Osteoblast (primary cell): ENCODE measurements at places on chromosomes 1 and 21. TPM values are rescaled to one million over a fixed set of nuclear protein-coding genes. Genes with fewer than 3 reads are reported as not detected.
A peak's percentile ranks its signal among the peaks of the same experiment; 100 is the strongest.

DNA sequence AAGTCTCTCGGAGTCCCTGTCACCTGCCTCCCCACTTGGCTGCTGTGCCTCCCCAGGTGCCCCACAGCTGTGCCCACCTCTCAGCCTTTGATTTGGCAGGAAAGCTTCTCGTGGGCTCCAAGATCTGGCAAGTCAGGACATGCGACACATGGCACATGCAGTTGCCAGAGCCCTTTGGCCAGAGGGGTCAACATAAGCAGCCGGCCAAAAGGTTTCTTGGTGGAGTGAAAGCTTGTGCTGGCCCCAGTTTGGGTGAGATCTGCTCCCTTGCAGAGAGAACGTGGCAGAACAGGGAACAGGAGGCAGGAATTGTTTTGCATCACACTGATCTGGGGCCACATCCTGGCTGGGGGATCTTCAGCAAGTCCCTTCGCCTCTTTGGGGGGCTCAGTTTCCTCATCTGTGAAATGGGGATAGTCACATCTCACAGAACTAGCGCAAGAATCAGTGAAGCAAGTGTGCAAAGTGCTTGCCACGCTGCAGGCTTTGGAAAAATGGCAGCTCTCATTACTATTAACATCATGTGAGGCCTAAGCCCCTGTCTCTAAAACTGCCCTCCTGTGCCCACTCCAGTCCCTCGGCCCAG lies 232.6 kb downstream of the TRABD2B start:
- peak; percentile 9 for DNase-seq

LINGO4 gene
- total RNA-seq: not detected in 2 replicates

GRCh38 chr1:54273795-54274163 lies 73.8 kb downstream of the MRPL37 start:
- no peak for DNase-seq

DNA sequence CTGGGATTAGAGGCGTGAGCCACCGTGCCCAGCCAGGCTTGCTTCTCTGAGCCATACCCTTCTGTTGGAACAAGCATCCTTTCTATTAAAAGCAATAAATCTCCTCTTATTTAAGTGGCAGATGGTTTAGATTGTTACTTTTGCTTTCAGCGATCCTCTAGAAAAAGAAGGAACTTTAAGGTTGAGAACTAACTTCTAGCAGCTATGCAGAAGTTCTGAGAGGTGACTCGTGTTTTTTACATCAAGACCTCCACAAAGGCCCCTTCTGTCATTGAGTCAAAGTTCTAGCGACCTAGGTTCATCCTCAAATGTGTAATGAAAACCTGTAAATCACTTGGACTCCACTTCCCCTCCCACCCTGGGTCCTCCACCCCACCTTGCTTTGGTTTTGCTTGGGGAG lies 30.8 kb downstream of the PLEKHO1 start:
- no peak for DNase-seq

PTGS2 gene
- total RNA-seq: 3.3 and 3.8 TPM in 2 replicates

S100B gene
- 0.29 and 1.4 TPM in 2 replicates for total RNA-seq

RPL22 gene
- total RNA-seq: 93.0 and 99.3 TPM in 2 replicates

DNA sequence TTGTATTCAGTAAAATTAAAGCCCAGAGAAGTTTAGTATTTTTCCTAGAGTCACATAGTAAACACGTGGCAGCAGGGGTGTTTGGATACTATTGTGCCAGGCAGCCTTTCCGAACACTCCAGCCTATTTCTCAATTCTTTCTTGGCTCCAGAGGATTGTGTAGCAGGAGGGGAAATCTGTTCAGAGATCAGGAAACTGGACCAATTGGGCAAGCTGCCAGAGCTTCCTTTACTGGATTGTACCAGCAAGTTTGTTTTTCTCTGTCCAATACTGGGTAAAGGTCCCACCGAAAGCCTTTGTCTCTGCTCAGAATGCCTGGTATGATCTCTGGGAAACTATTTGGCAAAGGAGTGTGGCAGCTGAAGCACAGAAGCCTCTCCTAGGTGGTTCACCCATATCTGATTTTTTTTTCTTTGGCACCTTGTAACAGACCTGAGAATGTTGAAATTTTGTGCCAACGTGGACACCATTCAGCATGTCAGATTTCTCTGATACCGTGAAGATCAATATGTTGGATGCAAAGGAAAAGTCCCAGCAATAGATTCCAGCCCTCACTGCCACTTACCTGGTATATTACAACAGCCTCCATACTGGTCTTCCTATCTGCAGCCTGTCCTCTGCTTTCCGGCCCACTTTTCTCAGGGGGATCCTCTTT lies 126.2 kb downstream of the FGGY start:
- DNase-seq: no peak

GRCh38 chr1:114750780-114751179 lies 7.0 kb downstream of the CSDE1 start:
- no peak for DNase-seq

CRYAA gene
- total RNA-seq: not detected in 2 replicates

GRCh38 chr1:15472587-15472986 lies 3.3 kb upstream of the CELA2B start:
- DNase-seq: no peak

- DNase-seq: no peak
These were observed 446.8 kb upstream of the PLXNA2 start for GRCh38 chr1:208691012-208691411.

GRCh38 chr1:167447521-167448136 lies 70.7 kb downstream of the CD247 start:
- DNase-seq: peak; percentile 15

MAP1LC3C gene
- under 0.01 and 0.29 TPM in 2 replicates for total RNA-seq

DNA sequence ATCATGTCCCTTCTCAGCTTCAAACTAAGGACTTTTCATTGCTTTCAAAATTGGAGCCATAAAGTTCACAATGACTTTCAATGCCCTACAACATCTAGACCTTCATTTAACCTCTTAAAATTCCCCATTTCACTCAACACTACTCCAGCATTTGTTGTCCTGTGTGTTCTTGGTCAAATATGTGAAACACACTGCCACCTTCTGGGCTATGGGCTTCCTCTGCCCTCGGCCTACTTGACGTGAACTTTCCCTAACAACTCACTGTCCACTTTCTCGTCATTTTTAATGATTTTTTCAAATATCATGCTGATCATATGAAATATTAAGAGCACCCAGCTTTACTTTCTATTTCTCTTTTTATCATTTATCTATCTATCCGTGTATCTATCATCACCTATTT lies 2018.4 kb downstream of the NCAM2 start:
- DNase-seq: no peak

TDRD10 gene
- total RNA-seq: not detected in 2 replicates

FCGR2B gene
- total RNA-seq: 0.36 TPM in 1 of 2 replicates, not detected in the other

GRCh38 chr1:34975771-34976170 lies 9.4 kb downstream of the TMEM35B start:
- DNase-seq: no peak

ASB17 gene
- total RNA-seq: not detected in 2 replicates

DNA sequence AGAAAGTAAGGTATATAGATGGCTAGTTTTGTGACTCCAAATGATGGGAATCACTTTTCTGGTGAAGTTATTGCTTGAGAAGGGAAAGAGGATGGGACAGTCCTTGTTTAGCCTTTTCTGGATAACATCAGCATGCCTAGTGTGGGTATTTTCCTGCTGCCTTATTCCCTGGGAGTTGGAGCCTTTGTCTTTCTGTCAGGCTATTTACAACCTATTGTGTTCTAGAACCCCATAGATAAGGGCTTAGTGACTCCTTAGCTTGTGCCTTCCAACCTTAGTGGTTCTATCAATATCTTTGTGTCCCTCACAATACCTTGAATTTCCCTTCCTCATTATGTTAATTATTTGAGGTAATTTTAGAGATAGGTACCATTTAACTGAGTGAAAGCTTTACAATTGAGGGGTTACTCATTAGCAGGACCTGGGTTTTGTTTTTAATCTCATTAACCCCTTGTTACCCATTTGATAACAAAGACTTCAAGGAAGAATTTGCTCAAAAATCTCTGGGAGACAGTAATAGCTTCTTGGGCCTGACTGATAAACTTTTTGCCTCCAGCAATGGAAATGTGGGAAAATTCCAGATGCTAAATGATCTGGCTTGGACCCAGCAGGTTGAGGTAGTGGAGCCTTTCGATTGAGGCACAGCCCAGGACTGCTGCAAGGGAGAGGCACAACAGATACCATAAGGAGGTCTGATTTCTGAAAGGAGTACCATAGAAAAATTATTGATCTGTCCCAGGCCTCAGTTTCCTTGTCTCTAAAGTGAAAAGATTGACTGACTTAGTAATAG lies 49.0 kb downstream of the CACHD1 start:
- DNase-seq: no peak

- DNase-seq: no peak
These were observed 7.6 kb downstream of the APOBEC4 start for GRCh38 chr1:183645531-183645930.

DNA sequence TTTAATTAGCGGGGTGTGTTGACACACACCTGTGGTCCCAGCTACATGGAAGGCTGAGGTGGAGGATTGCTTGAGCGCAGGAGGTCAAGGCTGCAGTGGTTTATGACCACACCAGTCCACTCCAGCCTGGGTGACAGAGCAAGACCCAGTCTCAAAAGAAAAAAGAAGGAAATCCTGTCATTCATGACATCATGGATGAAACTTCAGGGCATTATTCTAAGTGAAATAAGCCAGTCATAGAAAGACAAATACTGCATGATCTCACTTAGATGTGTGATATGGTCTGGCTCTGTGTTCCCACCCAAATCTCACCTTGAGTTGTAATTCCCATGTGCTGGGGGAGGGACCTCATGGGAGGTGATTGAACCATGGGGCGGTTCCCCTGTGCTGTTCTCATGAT lies 82.6 kb downstream of the MT1HL1 start:
- DNase-seq: no peak

GRCh38 chr1:27752360-27752759 lies 20.7 kb upstream of the STX12 start:
- DNase-seq: no peak

ZBTB8B gene
- under 0.01 TPM in 2 replicates for total RNA-seq

GRCh38 chr1:230681599-230681998 lies 32.3 kb downstream of the AGT start:
- DNase-seq: no peak

DNA sequence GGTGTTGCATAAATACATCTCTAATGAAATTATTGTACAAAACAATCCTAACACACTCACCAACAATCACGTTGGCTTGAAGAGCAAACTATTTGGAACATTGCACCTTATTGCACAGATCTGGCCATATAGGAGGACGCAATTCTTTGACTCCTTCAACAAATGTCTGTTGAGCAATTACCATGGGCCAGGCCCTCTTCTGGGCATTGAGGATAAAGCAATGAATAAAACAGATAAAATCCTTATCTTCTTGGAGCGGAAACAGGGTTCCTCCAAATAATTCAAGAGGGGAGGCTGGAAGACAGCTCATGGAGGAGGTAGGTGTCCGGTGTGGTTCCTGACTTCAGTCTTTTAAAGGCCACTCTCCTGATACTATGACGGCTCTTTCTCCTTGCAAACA lies 43.3 kb downstream of the PAX7 start:
- DNase-seq: peak; percentile 62

PLA2G2D gene
- not detected in 2 replicates for total RNA-seq

DNA sequence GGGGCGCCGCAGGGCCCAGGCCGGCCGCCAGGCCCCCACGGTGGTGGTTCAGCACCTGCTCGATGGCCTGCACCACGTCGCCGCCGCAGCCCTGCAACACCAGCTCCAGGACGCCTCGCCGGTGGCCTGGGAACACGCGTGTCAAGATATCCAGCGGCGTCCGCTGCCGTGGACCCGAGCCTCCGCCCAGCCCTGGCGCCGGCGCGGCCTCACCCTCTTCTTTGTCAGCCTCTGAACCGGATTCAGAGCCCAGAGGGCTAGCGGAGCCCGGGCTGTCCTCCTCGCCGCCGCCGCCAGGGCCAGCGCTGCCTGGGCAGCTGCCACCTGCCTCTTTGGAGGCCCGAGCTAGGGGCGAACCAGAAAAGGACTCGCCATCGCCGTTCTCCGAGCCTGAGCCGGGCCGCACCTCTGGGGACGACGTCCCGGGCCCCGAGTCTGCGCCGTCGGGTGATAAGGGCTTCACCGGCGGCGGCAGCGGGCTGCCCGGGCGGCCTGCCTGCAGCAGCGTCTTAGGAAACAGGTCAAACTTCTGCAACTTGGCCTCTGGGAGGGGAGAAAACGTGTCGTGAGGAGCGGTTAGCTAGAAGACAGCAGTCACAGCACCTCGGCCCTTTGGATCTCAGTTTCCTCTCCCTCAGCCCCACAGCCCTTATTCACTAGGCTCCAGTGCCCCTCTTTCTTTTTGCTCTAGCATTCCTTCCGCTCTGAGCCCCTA lies 3.9 kb downstream of the DMRTA2 start:
- peak; percentile 93 for DNase-seq

DNA sequence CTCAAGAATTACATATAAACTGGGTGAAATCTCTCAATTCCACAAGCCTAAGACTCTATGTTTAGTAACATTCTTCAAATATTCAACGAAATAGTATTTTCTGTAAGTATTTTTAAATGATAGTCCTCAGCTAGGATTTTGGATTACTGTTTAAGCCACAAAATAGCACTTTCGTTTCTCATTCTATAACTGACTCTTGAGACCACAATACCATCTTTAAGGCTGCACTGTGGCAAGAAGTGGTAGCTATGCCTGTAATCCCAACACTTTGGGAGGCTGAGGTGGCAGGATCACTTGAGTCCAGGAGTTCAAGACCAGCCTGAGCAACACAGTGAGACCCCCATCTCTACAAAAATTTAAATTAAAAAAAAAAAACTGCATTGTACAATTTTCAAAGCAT lies 126.7 kb downstream of the CDC42BPA start:
- peak; percentile 2 for DNase-seq

ADCY10 gene
- 0.29 and 0.36 TPM in 2 replicates for total RNA-seq

FAM72D gene
- total RNA-seq: under 0.01 TPM in 1 of 2 replicates, not detected in the other

CD52 gene
- total RNA-seq: not detected in 2 replicates

SPRR3 gene
- not detected in 2 replicates for total RNA-seq

SPRR1B gene
- not detected in 2 replicates for total RNA-seq

RNU1-1 gene
- under 0.01 TPM in 1 of 2 replicates, not detected in the other for total RNA-seq

DNA sequence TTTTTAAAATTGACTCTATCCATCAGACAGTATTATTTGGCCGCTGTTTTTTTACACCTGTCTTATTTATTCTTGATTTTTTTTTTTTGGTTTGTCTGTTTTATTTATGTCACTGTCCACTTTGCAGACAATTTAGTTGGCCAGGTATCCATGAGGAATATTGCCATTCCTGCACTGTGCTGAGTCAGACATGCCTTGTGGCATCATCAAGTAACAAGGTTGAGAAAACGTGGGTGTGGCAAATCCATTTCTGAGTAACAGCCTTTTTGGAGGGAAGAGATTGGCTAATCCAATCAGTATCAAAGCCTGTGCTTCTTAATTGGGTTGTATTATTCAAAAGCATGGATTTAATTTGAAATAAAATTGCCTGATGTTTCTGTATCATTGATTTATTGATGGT lies 463.1 kb downstream of the USP25 start:
- DNase-seq: no peak
